Caco-2 (cell line): ENCODE measurements at places on chromosomes 7 and 10. TPM values are rescaled to one million over a fixed set of nuclear protein-coding genes. Genes with fewer than 3 reads are reported as not detected.

Gene CCDC146
- total RNA-seq = 1.4 and 2.6 TPM in 2 replicates

- no peaks in the 10 kb centered on the region for H3K36me3 ChIP-seq
- no peaks in the 10 kb centered on the region for H3K27me3 ChIP-seq
- H3K27ac ChIP-seq = no peak overlapping the region
- DNase-seq = no peak
These were observed 1196.9 kb downstream of the SORCS3 start for GRCh38 chr10:105837951-105838350.

GRCh38 chr7:109996927-109997326 is 1094.0 kb upstream of the LRRN3 start:
- no peak overlapping the region for H3K4me3 ChIP-seq
- no peaks in the 10 kb centered on the region for H3K27me3 ChIP-seq
- no peaks in the 10 kb centered on the region for H3K4me1 ChIP-seq
- H3K27ac ChIP-seq = no peak overlapping the region

Gene PLOD3
- total RNA-seq = 112 and 123 TPM in 2 replicates

DNA sequence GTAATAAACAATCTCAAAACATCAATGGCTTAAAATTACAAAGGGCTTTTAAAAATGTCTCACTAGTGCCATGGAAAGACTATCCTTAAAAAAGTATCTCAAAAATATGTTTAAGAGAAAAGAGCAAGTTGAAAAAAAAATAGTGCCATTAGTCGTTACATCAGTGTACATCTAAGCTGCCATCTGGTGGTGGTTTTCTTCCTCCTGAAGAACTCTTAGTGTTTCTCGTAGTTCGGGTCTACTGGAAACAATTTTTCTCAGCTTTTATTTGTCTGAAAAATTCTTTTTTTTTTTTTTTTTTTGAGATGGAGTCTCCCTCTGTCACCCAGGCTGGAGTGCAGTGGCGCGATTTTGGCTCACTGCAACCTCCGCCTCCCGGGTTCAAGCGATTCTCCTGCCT is 5.9 kb upstream of the GARIN1A start:
- H3K27me3 ChIP-seq = no peaks in the 10 kb centered on the region
- H3K36me3 ChIP-seq = no peaks in the 10 kb centered on the region
- no peak overlapping the region for H3K4me3 ChIP-seq
- DNase-seq = no peak
- H3K4me1 ChIP-seq = no peaks in the 10 kb centered on the region

- no peaks in the 10 kb centered on the region for H3K36me3 ChIP-seq
- no peaks in the 10 kb centered on the region for H3K27me3 ChIP-seq
- peak overlapping the region; percentile 57 for H3K27ac ChIP-seq
- H3K4me3 ChIP-seq = peak overlapping the region; percentile 53
These were observed 623 bp downstream of the HOXA4 start for GRCh38 chr7:27129729-27130539.

- H3K27ac ChIP-seq = no peak overlapping the region
- H3K4me3 ChIP-seq = no peak overlapping the region
- DNase-seq = no peak
- no peaks in the 10 kb centered on the region for H3K36me3 ChIP-seq
- no peaks in the 10 kb centered on the region for H3K4me1 ChIP-seq
These were observed 314.9 kb downstream of the RPS24 start for GRCh38 chr10:78348411-78349164.

Gene CACNB2
- 0.98 and 1.8 TPM in 2 replicates for total RNA-seq

- peak; percentile 79 for DNase-seq
- H3K27me3 ChIP-seq = no peaks in the 10 kb centered on the region
- no peaks in the 10 kb centered on the region for H3K36me3 ChIP-seq
- no peak overlapping the region for H3K4me3 ChIP-seq
These were observed 41.6 kb upstream of the EPHB6 start for GRCh38 chr7:142813226-142813625.

GRCh38 chr7:51346126-51346525 is 29.5 kb upstream of the COBL start:
- no peaks in the 10 kb centered on the region for H3K27me3 ChIP-seq
- peaks cover 62% of the 10 kb centered on the region for H3K4me1 ChIP-seq
- no peaks in the 10 kb centered on the region for H3K36me3 ChIP-seq

GRCh38 chr10:114681542-114681941 is 23.5 kb upstream of the ABLIM1 start:
- no peak overlapping the region for H3K4me3 ChIP-seq
- peaks cover 32% of the 10 kb centered on the region for H3K4me1 ChIP-seq
- no peak overlapping the region for H3K27ac ChIP-seq
- no peaks in the 10 kb centered on the region for H3K36me3 ChIP-seq
- no peak for DNase-seq

GRCh38 chr7:108112683-108113082 is 17.5 kb downstream of the LAMB4 start:
- H3K4me1 ChIP-seq = peaks cover 10% of the 10 kb centered on the region
- H3K27ac ChIP-seq = no peak overlapping the region

Gene HHEX
- 5.8 and 6.7 TPM in 2 replicates for total RNA-seq

Gene PIK3CG
- not detected in 2 replicates for total RNA-seq

DNA sequence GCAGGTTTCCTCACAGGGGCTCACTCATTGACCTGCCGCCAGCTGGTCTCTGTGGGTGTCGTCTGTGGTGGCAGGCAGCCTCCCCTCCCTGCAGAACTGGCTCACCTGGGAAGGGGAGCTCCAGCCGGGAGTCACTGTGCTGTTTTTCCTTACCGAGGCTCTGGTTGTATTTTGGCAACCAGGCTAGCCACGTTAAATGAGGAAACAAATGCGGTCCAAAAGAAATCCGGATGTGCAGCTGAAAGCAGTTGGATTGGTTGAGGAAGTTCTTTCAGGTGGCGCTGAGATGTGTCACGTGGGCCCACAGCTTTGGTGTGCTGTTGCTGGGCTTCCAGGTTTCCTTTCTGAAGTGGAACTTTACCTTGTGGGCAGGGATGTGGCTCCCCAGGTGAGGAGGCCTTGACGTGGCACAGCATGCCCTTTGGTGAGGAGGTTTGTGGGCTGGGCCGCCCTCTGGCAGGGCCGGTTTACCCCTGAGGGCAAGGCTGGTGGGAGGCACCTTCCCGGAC is 14.2 kb downstream of the MTURN start:
- H3K27me3 ChIP-seq = no peaks in the 10 kb centered on the region
- no peak overlapping the region for H3K27ac ChIP-seq
- no peak for DNase-seq
- H3K4me1 ChIP-seq = no peaks in the 10 kb centered on the region

DNA sequence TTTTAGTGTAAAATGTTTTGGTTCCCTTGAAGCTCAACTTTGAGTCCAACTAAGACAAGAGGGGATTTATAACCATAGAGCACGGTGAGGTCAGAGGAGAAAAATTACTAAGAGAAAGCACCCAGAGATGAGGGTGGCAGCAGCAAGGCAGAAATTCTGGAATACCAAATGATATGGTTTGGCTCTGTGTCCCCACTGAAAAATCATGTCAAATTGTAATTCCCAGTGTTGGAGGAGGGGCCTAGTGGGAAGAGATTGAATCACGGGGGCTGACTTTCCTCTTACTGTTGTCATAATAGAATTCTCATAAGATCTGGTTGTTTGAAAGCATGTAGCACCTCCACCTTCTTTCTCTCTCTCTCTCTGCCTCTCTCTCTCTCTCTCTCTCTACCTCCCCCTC is 19.4 kb upstream of the AKR1C1 start:
- DNase-seq = no peak
- H3K36me3 ChIP-seq = no peaks in the 10 kb centered on the region

- no peaks in the 10 kb centered on the region for H3K27me3 ChIP-seq
- peaks cover 60% of the 10 kb centered on the region for H3K4me1 ChIP-seq
- H3K27ac ChIP-seq = no peak overlapping the region
These were observed 78.9 kb downstream of the FOXL3 start for GRCh38 chr7:368651-369475.

Gene TMEM176A
- 38.7 and 49.6 TPM in 2 replicates for total RNA-seq

- no peak for DNase-seq
- no peaks in the 10 kb centered on the region for H3K4me1 ChIP-seq
- H3K27me3 ChIP-seq = no peaks in the 10 kb centered on the region
- no peak overlapping the region for H3K4me3 ChIP-seq
These were observed 458.3 kb downstream of the PLXDC2 start for GRCh38 chr10:20274571-20274970.

Gene MRLN
- 0.88 and 0.98 TPM in 2 replicates for total RNA-seq

Gene TAC1
- not detected in 2 replicates for total RNA-seq
